ENCODE measurements at places on chromosomes 3 and 15.

DNA sequence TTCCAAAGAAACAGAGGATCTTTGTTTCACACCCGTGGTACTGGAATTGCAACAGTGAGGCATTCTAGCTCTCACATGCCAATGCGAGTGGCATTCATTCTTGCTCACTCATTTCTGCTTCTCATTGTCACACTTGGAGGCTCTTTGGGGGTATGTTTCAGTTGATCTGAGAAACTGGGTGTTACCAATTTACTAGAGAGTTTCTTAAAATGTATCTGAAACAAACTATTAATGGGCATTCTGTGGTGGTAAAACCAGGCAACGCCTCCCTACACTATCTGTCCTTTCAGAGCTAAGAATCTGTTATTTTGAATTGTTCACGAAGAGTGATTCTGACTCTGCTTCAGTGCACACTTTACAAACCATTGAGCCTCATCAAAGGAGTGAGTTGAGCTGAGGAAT is 140.6 kb upstream of the BHLHE40 start:
- DNase-seq = no peak

DNA sequence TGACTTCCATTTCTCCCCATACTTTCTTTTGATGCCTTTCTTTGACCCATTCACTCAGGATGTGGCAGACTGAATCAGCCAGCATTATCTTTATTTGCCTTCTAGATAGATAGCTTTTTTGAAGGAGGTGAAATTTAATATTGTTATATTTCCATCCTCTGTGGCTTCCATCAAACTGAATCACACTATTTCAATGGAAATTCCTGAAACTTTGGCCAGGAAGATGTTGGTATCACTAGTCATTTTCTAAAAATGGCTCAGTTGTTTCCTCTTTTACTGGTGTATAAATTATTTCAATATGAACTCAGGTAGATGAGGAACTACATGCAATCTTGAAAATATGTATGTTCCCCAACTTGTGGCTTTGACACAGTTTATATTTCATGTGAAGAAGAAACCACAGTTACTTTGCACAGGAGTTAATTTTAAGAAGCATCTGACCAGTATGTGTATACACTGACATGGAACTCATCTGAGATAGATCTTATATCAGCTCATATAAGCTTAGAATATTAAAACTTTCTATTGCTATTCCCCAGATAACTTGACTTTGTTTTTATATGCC is 248.3 kb downstream of the CGGBP1 start:
- no peak for DNase-seq

- DNase-seq = peak; percentile 80
Measured at GRCh38 chr3:33372218-33373081, 67.8 kb downstream of the UBP1 start.

DNA sequence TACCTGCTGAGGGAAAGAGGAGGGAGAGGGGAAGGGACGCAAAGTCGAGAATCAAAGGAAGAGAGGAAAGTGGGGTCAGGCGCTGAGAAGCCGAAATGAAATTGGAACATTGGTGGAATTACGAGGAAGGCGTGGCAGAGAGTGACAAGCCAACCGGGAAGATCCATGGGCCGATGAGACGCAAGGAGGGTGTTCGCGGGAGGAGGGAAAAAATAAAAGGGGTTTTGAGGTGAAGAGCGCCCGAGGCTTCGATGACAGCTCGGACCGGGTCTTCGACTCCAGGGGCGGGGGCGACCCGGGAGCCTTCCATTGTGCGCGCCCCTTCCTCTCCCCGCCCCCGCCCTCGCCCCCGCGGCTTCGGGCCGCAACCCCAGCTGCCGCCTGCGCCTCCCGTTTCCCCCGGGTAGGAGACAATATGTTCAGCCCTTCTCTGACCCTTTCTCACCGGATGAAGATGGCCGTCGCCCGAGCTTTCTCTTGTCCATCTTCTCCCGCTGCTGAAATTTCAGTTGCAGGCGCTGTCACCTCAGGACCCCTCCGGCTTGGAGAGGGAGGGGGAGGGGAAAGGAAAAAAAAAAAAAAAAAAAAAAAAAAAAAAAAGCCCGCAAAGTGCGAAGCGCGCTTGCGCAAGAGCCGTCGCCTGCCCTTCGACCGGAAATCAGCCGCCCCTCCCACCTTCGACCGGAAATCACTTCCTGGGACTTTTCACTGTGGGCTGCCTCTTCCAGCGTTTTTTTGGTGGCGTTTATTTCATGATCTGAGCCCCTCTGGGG is at the start of gene SENP7:
SENP7 (minus strand) TSS at position 567 of the 773 bp plus-strand sequence; CDS start at position 485, 82 bp downstream.
- DNase-seq = peak; percentile 90

GRCh38 chr3:155646128-155646527 is 98.7 kb downstream of the PLCH1 start:
- no peak for DNase-seq

- no peak for DNase-seq
Measured at GRCh38 chr3:35971686-35972085, 332.4 kb downstream of the ARPP21 start.

Data from astrocyte of the hippocampus (primary cell).